Osteocyte (in vitro differentiated cells): ENCODE measurements at places on chromosomes 3 and 15.

- no peak for DNase-seq
Observed at GRCh38 chr15:72285927-72286516, 13.7 kb upstream of the PARP6 start.

- DNase-seq: no peak
Observed at GRCh38 chr3:183189641-183190040, 27.1 kb upstream of the LAMP3 start.

- DNase-seq: peak; percentile 86
Observed at GRCh38 chr3:100068826-100069225, 45.5 kb downstream of the FILIP1L start.

- no peak for DNase-seq
Observed at GRCh38 chr3:187336322-187336721, 31.9 kb upstream of the RTP4 start.

GRCh38 chr3:55702822-55703221, 215.7 kb upstream of the WNT5A start:
- DNase-seq: no peak
